ENCODE measurements at places on chromosomes 11 and 22.

GRCh38 chr11:94630221-94630620 is 63.1 kb downstream of the PIWIL4 start:
- DNase-seq: no peak

DNA sequence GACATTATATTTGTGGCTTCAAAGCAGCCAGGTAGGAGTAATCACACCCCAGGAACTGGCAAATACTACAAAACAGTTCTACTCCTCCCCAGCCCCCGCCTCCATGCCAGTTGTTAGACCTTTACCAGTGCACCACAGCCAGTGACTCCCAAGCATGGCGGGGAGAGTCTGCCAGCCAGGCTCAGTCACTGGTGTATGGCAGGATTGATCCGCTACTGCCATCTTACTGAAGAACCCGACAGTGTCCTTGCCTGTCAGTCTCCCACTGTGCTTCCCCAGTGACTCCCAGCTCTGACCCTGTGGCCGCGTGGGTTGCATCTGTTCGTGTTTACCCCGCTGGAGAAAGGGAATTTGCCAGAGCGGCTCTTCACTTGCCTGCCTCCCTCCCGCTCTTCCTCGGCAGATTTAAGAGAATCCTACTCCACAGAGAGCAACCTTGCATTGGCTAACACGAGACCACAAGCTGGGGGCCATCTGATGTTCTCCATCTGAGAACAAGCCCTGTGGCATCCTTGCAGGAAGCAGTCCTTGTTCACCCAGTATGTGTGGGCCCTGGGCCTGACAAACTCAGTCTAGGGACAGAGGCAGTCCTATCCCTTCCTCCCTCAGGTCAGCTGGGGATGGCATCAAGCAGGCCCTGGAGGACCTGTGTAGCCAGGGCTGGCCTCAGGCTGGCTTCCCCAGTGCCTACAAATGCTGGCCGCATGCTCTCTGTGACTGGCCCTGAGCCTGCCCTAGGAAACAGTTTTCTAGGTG is 33.1 kb downstream of the GNAZ start:
- no peak for DNase-seq

DNA sequence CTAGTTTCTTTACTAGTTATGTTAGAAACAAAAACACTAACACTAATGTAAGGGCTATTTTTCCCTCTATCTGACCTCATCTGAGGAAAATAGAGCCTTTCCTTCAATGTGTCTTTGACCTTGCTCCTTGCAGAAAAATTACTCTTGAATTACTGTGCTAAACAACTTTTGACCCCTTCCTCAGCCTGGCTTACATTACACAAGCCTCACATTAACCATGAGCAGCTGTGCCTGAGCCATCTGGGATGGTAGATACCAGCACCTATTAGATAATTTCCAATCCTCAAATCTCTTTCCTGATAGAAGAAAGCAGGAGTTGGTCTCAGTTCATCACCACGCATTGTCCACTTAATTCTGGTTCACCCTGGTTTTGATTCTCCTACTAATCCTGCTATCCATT is 134.4 kb upstream of the NCAM1 start:
- DNase-seq: no peak

GRCh38 chr11:953512-953911 is 27.8 kb downstream of the AP2A2 start:
- DNase-seq: no peak

DNA sequence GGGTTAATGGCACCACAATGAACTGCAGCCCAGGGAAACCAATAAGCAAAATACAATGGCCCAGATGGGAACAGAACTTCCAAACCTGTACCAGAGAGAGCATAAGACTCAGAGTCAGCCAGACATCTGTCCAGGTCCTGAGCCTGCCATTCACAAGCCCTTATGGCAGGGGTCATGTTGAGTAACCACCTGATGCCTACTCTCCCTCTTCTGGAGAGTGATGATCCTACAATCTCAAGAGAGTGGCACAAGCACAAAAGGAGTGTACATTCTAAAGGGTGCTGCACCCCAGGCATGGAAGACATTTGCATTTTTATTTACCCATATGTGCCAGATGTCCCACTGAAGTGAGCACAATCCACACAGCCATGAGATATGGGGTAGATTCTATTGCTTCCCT is 10.6 kb downstream of the TENM4 start:
- DNase-seq: no peak

- no peak for DNase-seq
Measured at GRCh38 chr22:36334821-36335603, 52.8 kb downstream of the MYH9 start.

DNA sequence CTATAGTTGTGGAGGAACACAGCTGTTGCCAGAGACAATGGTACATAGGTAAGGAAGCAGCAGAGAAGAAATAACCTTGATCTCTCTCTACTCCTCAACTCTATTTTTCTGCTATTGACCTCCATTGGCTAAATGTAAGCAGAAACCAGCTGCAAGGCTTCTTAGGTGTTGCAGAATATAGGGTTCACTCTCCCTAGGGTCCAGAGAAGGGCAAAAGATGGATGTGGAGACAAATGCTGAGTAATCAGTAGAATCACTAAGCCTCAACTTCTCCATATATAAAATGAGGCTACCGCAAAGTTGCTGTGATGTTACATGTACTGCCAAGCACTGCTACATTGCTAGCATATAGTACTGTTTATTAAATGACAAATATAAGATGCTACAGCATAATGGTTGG is 120.6 kb downstream of the PDE3B start:
- no peak for DNase-seq

DNA sequence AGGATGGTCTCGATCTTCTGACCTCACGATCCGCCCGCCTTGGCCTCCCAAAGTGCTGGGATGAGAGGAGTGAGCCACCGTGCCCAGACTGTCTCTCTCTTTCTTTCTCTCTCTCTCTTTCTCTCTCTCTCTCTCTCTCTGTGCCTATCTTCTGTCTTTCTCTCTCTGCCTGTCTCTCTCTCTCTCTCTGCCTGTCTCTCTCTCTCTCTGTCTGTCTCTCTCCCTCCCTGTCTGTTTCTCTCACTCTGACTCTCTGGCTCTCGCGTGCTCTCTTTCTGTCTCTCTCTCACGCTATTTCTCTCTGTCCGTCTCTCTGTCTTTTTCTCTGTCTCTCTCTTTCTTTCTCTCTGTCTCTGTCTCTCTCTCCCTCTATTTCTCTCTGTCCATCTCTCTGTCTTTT is 3911.2 kb upstream of the OR11H1 start:
- DNase-seq: no peak

- no peak for DNase-seq
Measured at GRCh38 chr11:79052544-79052943, 388.3 kb downstream of the TENM4 start.

DNA sequence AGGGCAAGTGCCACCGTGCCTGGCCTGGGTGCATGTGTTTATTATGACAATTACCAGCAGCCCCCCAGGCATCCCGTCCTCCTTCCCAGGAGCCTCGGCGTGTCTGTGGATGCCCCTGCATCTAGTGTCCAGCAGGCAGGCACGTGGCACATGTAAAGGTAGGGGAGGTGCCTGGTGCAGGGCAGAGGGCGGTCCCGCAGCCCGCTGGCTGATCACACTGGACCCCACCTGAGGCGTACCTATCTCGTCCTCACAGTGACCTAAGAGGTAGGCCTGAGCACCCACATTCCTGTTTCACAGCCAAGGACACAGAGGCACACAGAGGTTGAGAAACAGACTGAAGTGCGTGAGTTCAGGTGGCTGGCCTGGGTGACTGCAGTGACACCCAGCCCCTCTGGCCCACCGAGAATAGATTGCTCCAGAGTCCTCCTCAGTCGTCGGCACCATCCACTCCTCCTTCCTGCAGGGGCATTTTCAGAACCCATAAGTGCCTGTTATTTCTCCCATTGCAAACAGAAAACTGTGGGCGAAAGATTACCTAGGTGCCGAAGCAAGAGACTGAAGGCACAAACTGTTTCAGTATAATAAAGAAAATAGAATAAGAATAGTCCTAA is 3.0 kb upstream of the PHRF1 start:
- no peak for DNase-seq

GRCh38 chr11:123159183-123159857 is 35.7 kb downstream of the CLMP start:
- no peak for DNase-seq

- no peak for DNase-seq
Measured at GRCh38 chr22:19402642-19403191, 28.8 kb downstream of the HIRA start.

DNA sequence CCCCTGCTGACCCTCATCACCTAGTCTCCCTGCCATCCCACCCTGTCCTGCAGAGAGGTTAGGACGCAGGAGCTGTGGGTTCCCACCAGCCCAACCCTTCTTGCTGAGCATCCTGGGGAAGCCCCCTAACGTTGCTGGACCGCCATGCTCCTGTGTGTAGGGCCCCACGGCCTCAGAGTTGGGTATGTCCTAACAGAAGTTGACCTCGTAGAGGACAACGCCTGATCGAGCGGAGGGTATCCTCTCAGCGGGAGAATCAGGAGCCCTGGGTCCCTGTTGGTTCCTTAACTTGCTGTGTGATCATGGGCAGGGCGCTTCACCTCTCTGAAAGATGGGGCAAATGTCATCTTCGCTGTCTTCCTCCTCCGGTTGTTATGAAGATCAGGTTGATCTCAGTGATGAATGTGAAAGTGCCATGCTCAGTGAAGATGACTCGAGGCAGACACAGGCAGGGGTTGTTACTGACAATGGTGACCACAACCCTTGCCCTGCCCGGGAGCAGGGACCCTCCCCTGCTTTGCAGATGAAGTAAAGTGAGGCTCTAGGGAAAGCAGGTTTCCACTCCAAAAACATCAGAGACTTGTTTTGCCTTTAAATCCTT is 19.3 kb upstream of the CD5 start:
- DNase-seq: no peak

DNA sequence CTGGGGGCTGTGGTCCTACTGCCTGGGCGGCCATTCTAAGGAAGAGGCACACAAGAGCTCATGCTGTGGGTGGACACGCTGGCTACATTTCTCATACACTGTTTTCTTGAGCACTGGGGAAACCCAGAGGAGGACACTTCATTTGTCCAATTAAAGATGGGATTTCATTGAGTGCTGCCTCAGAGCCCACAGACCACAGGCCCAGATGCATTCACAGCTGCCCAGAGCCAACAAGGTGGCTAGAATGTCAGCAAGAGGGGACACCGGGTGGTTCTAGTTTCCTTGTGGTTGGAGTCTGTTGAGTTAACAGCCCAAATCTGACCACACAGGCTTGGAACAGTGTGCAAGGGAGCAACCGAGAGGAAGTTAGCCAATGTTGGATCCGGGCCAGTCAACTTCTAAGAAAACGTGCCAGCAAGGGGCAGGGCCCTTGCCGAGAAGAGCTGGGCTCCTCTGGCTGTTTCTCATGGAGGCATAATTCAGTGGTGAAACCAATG is 35.0 kb upstream of the SORL1 start:
- DNase-seq: peak; percentile 81

DNA sequence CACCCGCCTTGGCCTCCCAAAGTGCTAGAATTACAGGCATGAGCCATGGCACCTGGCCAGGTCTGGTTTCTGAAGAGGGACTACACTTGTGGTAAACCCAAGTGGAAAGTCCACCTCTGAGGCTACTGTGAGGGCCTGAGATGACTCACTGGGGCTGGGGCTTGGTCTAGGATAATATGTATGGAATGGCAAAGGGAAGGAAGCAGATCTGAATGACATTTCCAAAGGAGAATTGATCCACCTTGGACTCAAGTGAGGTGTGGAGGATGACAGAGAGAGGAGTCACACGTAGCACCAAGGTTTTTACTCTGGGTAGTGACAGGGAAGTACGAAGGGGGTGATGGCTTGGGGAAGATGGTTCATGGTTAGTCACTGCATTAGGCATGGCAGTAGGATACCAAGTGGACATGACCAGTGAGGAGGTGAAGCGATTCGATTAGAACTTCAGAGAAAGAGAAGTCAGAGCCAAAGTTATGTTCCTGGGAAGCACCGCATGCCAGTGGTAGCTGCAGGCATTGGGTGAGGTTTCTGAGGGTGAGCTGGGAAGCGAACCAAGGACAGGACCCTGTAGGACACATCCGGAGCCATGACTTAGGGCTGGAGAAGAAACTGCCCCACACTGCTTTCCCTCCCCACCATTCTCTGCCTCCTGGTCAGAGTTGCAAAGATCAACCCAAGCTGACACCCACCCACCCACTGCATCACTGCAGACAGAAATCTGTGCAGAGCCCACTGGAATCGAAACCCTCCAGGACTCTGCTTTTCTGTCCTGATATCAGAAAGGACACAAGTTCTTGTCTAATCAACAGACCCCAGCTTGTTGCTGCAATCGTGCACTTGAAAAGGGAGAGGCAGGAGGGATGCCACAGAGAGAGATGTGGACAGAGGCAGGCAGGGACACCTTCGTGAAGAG is 13.0 kb upstream of the BCL9L start:
- no peak for DNase-seq

DNA sequence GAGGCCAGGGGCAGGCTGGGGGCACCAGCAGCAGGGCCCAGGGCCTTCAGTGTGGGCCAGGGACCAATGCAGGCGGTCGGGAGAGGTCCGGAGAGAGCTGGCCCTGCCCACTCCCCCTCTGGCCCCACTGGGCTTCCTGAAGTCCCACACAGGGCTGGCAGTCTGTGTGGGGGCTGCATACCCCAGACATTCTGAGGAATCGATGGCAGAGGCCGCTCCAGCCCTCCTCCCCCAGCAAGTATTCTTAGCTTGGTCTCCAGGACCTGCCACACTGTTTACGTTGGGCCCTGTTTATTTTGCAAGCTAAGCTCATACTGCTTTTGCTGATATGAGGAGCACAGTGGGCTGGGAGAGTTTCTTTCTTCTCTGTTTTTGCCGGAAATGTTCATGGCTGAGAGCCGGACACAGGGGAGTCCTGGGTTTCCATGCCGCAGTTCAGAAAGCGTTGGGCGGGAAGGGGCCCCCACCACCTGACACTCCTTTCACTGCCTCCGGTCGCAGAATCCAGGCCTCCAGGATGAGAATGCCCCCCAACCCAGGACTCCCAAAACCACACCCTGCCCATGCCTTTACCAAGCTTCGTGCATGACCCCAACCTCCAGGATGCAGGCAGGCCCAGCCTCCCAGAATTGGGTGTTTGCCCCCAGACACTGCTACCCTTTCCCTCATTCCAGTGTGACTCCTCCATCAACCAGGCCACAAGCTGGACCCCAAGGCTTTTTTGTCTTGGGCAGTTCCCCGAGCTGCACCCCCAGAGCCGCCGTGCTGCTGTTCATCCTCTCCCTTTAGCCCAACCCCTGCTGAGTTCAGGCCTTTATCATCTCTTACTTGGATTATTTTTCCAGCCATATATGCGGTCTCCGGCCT is 81.8 kb upstream of the KCNQ1OT1 start:
- no peak for DNase-seq

DNA sequence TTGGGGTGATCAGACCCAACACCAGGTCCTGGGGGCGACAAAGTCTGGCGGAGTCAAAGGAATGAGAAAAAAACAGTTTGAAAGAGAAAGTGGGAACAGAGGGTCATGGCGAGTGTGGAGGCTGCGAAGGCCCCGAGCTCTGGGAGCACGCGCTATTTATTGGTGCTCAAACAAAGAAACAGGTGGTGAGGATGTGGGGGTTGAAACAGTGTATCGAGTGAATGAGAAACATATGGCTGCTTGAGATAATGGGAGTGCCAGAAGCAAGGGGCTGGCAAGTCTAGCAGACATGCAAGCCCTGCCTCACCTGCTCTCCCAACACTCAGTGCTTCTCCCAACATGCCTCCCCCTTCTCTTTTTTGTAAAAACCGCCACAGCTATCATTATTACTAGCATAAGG is 7.8 kb upstream of the DUSP18 start:
- DNase-seq: no peak

Measured in fibroblast of skin of left biceps (primary cell).